ENCODE measurements at places on chromosomes 5 and 9. TPM values are rescaled to one million over a fixed set of nuclear protein-coding genes. Genes with fewer than 3 reads are reported as not detected.

- no peak overlapping the region for H3K27ac ChIP-seq
- no peaks in the 10 kb centered on the region for H3K4me1 ChIP-seq
- H3K4me3 ChIP-seq: no peak overlapping the region
- H3K27me3 ChIP-seq: no peaks in the 10 kb centered on the region
Measured at GRCh38 chr9:82457298-82457697, 468.7 kb downstream of the SPATA31D1 start.

- no peak for DNase-seq
- no peaks in the 10 kb centered on the region for H3K36me3 ChIP-seq
- no peaks in the 10 kb centered on the region for H3K4me1 ChIP-seq
- no peak overlapping the region for H3K27ac ChIP-seq
- H3K4me3 ChIP-seq: no peak overlapping the region
- no peaks in the 10 kb centered on the region for H3K27me3 ChIP-seq
Measured at GRCh38 chr5:153658606-153659005, 168.1 kb downstream of the GRIA1 start.

- H3K36me3 ChIP-seq: no peaks in the 10 kb centered on the region
- no peak overlapping the region for H3K27ac ChIP-seq
- H3K4me3 ChIP-seq: no peak overlapping the region
- no peaks in the 10 kb centered on the region for H3K27me3 ChIP-seq
- no peak for DNase-seq
- H3K4me1 ChIP-seq: no peaks in the 10 kb centered on the region
Measured at GRCh38 chr5:2415678-2416077, 335.8 kb downstream of the IRX2 start.

DNA sequence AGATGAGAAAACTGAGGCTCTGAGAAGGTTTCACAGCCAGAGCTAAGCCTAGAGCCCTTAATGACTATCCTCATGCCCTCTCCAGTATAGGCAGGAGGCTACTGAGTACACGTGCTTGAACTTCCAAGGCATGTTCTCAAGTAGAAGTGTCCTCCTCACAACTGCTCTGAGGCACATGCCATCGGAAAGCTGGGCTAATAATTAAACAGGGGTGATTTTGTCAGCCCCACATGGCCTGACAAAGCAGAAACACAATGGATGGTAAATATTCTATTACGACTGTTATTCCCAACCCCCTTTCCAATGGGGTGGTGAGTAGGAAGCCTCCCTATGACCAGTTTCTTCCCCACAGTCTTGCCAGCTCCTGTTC is 34.3 kb downstream of the KCNIP1 start:
- H3K27ac ChIP-seq: no peak overlapping the region
- no peaks in the 10 kb centered on the region for H3K4me1 ChIP-seq
- no peaks in the 10 kb centered on the region for H3K36me3 ChIP-seq

GRCh38 chr9:9679433-9679832 is 933.4 kb downstream of the PTPRD start:
- no peak for DNase-seq
- no peak overlapping the region for H3K4me3 ChIP-seq
- no peaks in the 10 kb centered on the region for H3K36me3 ChIP-seq
- H3K27me3 ChIP-seq: no peaks in the 10 kb centered on the region
- no peak overlapping the region for H3K27ac ChIP-seq

- no peak overlapping the region for H3K27ac ChIP-seq
- no peaks in the 10 kb centered on the region for H3K27me3 ChIP-seq
- H3K4me1 ChIP-seq: no peaks in the 10 kb centered on the region
- no peak overlapping the region for H3K4me3 ChIP-seq
Measured at GRCh38 chr5:10480237-10480985, 38.7 kb downstream of the ROPN1L start.

- DNase-seq: no peak
- no peak overlapping the region for H3K4me3 ChIP-seq
- no peaks in the 10 kb centered on the region for H3K27me3 ChIP-seq
- peaks cover 4% of the 10 kb centered on the region for H3K4me1 ChIP-seq
- H3K36me3 ChIP-seq: no peaks in the 10 kb centered on the region
Measured at GRCh38 chr5:116536316-116537083, 38.1 kb downstream of the SEMA6A start.

GRCh38 chr5:147509710-147510651 is at the start of gene DPYSL3:
Gene DPYSL3 (minus strand): TSS chr5:147510068. CDS start chr5:147509858, 210 bp downstream.
- no peaks in the 10 kb centered on the region for H3K4me1 ChIP-seq
- no peaks in the 10 kb centered on the region for H3K27me3 ChIP-seq
- H3K4me3 ChIP-seq: peak within 1 kb of the TSS; percentile 11
- DNase-seq: peak; percentile 54

DNA sequence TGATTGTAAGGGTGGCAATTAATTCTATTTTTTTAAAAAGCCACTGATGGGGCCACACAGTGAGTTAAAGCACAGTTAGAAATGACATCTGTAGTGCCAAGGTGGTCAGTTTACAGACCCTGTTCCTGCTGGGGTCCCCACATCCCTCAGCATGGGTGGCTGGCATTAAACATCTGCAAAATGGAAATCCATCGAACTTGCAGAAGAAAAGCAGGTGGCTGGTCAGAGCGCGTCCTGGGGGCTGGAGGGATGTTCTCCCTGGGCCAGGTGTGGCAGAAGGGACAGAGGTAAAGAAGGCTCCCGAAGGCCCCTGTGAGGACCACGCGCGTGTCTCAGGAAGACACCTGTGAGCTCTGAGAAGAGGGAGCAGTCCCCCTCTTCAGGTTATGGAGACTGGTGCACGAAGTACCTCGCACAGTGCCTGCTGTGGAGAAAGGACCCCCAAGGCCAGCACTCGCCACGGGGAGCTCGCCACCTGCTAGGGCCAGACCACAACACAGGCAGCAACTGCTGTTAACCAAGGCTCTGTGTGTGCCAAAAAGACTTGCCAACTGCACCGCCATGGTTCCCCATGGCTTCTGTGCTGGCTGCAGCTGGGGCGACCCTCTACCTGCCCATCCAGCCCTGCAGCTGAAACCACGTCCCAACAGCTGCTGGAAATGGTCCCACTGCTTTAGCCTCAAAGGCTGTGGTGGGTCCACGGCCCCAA is 65.2 kb downstream of the RASGEF1C start:
- peaks cover 4% of the 10 kb centered on the region for H3K27me3 ChIP-seq
- H3K4me1 ChIP-seq: no peaks in the 10 kb centered on the region
- no peak overlapping the region for H3K4me3 ChIP-seq
- DNase-seq: no peak
- no peak overlapping the region for H3K27ac ChIP-seq

DNA sequence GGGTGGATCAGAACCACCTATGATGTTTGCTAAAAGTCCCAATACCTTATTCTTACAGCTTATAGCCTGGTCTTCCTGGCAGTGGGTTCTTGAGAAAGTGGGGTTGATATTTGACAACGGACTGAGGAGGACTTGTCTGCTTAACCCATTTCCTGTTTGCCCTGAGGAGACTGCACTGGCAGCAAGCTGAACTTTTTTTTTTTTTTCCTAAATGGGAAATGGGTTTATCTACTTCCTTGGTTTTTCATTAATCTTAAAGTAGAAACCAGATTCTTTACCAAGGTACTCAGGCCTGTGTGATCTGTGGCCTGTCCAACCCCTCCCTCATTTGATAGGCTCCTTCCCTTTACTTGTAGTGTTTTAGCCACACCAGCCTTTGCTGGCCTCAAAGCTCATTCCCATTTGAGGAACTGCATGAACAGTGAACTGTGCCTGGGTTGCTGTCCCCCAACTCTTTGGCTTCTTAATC is 47.1 kb downstream of the C9orf57 start:
- H3K4me1 ChIP-seq: no peaks in the 10 kb centered on the region
- no peaks in the 10 kb centered on the region for H3K27me3 ChIP-seq
- no peaks in the 10 kb centered on the region for H3K36me3 ChIP-seq
- DNase-seq: no peak

DNA sequence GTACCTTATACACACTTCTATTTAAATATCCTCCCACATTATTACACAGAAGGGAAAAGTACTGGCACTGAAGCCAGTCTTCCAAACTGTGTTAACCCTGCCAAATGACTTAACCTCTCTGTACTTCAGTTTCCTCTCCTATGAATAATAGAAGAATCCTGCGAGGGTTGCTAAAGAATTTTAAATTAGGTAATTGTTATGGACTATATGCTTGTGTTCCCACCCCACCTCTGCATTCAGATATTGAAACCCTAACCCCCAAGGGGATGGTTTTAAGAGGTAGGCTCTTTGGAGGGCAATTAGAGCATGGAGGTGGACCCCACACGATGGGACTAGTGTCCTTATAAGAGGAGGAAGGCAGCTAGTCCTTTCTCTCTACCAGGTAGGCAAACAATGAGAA is 72.7 kb downstream of the TTLL11 start:
- no peaks in the 10 kb centered on the region for H3K4me1 ChIP-seq
- H3K36me3 ChIP-seq: no peaks in the 10 kb centered on the region
- no peak for DNase-seq
- H3K27me3 ChIP-seq: no peaks in the 10 kb centered on the region

GRCh38 chr5:180085837-180086236 is 14.3 kb upstream of the RNF130 start:
- H3K27me3 ChIP-seq: no peaks in the 10 kb centered on the region
- H3K4me1 ChIP-seq: peaks cover 16% of the 10 kb centered on the region
- no peaks in the 10 kb centered on the region for H3K36me3 ChIP-seq
- H3K4me3 ChIP-seq: no peak overlapping the region
- H3K27ac ChIP-seq: no peak overlapping the region

DNA sequence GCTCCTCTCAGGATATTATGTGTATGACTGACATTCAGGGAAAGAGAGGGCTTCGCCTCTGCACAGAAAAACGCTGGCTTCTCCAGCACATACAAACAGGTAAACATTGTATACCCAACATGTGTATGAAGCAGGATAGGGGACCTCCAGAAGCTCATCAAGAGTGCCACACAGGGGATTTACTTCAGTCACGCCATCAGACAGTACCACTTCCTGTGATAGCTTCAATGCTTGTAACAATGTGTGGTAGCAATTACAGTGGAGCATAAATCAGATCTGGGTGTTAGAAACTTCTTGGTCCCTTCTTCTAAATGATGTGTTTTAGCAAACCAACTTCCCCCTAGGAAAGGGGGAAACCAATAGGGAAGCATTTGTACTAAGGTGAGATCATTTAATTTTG is 160.8 kb downstream of the TSSK1B start:
- no peak for DNase-seq
- H3K4me1 ChIP-seq: peaks cover 21% of the 10 kb centered on the region
- no peak overlapping the region for H3K4me3 ChIP-seq
- H3K27ac ChIP-seq: no peak overlapping the region

- no peaks in the 10 kb centered on the region for H3K27me3 ChIP-seq
- no peaks in the 10 kb centered on the region for H3K36me3 ChIP-seq
- no peak overlapping the region for H3K27ac ChIP-seq
- DNase-seq: no peak
Measured at GRCh38 chr5:75756981-75757380, 39.7 kb upstream of the POC5 start.

GRCh38 chr5:120330558-120330957 is 133.5 kb upstream of the PRR16 start:
- H3K4me3 ChIP-seq: no peak overlapping the region
- no peak overlapping the region for H3K27ac ChIP-seq
- H3K27me3 ChIP-seq: no peaks in the 10 kb centered on the region
- H3K36me3 ChIP-seq: no peaks in the 10 kb centered on the region
- H3K4me1 ChIP-seq: no peaks in the 10 kb centered on the region
- DNase-seq: no peak

DNA sequence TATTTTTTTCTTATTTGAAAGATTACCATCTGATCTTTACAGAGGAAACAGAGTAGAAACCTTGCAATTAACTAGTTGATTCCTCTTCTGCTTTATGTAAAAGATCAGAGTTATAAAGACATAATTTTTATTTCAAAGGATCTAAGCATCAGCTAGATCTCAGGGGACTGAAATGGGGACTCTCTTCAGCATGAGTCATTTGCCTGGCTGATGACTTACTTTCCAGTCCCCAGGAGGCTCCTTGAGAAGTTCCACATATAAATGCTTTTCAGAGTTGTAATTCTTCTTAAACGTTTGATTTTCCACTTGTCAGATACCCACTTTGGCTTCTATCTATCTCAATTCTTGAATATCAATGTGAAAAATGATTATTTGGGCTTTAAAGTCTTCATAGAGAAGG is 389.4 kb downstream of the RAB3C start:
- H3K27me3 ChIP-seq: no peaks in the 10 kb centered on the region
- H3K27ac ChIP-seq: no peak overlapping the region
- H3K4me1 ChIP-seq: no peaks in the 10 kb centered on the region
- no peaks in the 10 kb centered on the region for H3K36me3 ChIP-seq

GRCh38 chr5:8058616-8059190 is 189.8 kb downstream of the MTRR start:
- DNase-seq: no peak
- H3K36me3 ChIP-seq: no peaks in the 10 kb centered on the region
- no peaks in the 10 kb centered on the region for H3K27me3 ChIP-seq
- no peak overlapping the region for H3K27ac ChIP-seq

DNA sequence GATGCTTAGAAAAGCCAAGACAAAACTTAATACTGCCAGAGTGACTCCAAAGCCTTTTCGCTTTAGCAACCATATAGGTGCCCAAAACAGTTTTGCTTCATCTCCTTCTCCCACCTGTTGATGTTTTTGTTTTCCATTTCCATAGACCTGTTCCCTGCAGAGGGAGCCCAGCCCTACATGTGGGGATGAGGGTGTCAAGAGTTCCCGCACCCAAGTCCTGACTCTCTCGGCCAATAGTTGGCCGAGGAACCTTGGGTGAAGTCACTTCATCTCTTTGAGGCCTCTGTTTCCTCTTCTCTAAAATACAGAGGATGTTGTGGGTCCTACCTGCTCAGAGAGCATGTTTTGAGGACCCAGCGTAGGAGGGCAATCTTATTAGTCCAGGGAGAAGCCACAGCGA is 38.5 kb upstream of the LCP2 start:
- H3K4me3 ChIP-seq: no peak overlapping the region
- DNase-seq: no peak
- no peaks in the 10 kb centered on the region for H3K4me1 ChIP-seq
- H3K36me3 ChIP-seq: no peaks in the 10 kb centered on the region

- no peaks in the 10 kb centered on the region for H3K36me3 ChIP-seq
- no peaks in the 10 kb centered on the region for H3K27me3 ChIP-seq
- DNase-seq: no peak
- no peak overlapping the region for H3K4me3 ChIP-seq
- H3K27ac ChIP-seq: no peak overlapping the region
Measured at GRCh38 chr5:133828722-133829121, 139.7 kb downstream of the C5orf15 start.

DNA sequence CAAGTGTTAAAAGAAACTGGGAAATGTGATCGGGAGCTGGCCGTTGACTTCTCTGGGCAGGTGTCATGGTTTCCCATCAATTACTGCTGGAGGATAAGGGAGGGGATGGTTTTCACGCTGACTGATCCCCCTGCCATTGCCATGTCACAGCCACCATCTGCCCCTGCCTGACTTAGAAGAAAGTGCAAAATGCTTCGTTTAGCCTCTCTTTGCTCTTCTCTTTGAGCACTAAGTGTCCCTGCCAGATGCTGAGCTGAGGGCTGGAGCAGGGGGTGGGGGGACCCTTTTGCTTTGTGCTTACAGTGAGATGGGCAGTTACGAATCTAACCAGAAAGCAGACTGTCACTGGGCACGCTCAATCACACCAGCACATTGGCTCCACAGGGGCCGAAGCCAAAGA is 138.4 kb upstream of the ALDH1B1 start:
- H3K27me3 ChIP-seq: no peaks in the 10 kb centered on the region
- no peak overlapping the region for H3K27ac ChIP-seq
- H3K4me3 ChIP-seq: no peak overlapping the region
- H3K4me1 ChIP-seq: no peaks in the 10 kb centered on the region

NRG2 gene
- total RNA-seq: 4.7 TPM

IL3 gene
- total RNA-seq: not detected

MLANA gene
- total RNA-seq: not detected

OLFML2A gene
- 6.0 TPM for total RNA-seq

GABRA6 gene
- total RNA-seq: not detected

NELFB gene
- 27.7 TPM for total RNA-seq

EIF4EBP3 gene
- total RNA-seq: 7.2 TPM

OR1N1 gene
- total RNA-seq: not detected

C9 gene
- not detected for total RNA-seq

NMUR2 gene
- total RNA-seq: not detected
